Bronchial epithelial cell (primary cell): ENCODE measurements at places on chromosomes 5 and 9. TPM values are rescaled to one million over a fixed set of nuclear protein-coding genes. Genes with fewer than 3 reads are reported as not detected.
A peak's percentile ranks its signal among the peaks of the same experiment; 100 is the strongest.

- no peak for DNase-seq
These were observed 317.6 kb downstream of the NDUFS4 start for GRCh38 chr5:53878015-53878414.

DNA sequence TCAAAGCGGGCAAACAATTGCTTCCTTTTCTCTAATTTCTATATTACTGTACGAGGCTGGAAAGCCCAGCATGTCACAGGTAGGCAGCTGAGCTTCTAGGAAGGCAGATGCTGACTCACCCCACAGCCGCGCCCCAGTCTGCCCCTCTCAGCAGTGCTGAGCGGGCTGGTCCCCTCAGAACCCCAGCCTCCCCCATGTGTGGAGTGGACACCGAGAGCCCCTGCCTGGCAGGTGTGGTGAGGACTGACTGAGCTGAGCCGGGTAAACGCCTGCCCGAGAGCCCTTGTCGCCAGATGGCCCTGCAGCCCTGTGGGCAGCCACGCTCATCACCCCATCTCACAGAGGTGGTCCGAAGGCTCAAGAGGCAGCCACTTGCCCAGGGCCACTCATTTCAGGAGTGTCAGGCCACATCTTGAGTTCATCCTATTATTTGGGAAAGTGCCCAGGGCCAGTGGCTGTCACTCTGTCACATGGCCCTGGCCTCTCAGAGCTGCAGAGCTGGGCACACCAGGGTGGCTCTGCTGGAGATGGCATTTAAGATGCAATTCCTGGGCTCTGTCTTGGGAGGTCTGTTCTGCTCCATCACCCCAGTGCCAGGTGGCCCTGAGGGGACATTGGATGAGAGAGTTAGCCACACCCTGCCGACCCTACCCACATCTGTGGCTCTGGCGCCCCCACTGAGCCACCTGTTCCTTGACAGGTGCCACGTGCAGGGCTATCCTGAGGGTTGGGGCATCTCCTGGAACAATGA, 12.4 kb downstream of the CARD19 start:
- DNase-seq = no peak

GRCh38 chr5:114447084-114447773, 85.4 kb downstream of the KCNN2 start:
- peak; percentile 6 for DNase-seq

DNA sequence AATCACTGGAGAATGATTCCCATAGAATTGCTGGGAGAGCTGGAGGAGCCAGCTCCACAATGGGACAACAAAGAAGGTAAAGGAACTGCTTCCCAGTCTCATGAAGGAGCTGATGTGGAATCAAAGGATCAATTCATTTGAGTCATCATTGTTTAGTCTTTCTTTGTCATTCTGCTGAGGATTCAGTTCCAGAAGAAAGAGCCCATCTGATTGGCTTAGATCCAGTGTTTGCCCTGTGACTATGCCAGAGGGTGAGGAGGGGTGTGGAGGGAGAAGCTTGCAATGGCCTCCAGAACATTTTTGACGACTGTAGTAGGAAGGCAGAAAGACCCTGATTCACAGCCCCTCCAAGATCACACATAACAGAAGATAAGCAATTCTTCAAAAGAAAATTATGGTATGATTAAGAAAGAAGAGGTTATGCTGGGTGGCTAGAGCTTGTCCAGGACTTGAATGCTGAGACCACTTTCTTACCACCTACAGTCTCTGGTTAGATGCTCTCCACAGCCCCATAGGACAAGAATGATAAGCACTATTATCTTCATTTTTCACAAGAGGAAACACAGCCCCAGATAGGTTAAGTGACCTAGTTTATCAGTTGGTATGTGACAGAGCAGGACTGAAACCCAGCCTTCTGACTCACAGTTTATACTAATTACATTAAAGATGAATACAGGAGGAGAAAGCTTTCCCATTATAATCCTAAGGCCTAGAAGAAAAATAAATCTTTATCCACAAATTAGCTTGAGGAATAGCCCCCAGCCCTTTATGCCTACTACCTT, 363.1 kb downstream of the PRELID2 start:
- peak; percentile 78 for DNase-seq

DNA sequence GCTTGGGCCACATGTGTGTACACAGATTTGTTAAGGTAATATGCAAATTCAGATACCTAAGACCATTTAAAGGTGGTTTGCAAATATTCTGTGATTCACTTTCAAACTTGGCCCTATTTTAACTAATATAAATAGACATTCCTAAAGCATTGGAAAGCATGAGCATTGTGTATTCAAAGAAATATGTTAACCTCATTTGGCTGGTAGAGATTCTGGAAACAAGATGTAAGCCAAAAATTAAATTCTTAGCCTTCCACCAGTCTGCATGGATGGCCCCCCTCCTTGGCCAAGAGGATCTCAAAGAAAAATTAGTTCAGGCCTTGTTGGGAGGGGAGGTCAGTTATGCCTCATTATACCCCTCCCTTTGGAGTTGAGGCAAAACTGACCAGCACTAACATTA, 38.7 kb upstream of the C6 start:
- DNase-seq = no peak

DNA sequence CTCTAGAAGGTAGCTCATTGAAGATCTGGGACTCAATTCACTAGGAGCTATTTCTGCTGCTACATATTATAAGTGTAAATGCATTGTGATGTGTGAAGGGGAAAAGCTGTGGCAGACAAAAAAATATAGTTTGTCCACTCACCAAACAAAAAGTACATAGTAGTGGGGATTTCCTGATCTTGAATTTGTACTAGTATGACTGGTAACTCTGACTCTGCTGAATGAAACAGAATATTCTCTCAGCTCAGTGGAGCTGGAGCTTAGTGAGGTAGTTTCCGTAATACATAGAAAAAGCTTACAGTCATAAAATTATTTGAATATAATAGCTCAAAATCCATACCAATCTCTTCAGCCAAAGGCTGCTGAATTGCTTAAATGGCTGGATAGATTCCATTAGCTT, 455.6 kb upstream of the CD180 start:
- no peak for DNase-seq

DNA sequence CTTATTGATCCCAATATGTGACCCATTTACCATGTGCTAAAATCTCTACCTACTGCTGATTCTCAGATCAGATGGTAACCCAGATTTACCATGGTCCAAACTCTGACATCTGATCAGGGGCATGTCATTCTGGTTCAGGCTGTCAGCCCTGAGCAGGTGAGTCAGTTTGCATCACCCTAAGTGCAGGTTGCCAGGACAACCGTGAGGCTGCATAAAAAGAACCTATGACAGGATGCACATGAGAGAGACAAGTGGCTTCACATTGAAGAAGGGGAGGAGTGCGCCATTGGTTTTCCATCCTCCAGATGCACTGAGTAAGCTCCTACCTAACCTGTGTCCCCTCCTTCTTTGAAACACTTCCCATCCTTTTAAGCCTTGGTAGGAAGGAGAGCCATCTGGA, 801 bp upstream of the PRSS3 start:
- peak; percentile 67 for DNase-seq

- peak; percentile 45 for DNase-seq
These were observed 33.6 kb upstream of the TRIM32 start for GRCh38 chr9:116653348-116654058.

GRCh38 chr5:6714226-6715041, 1.2 kb downstream of the TENT4A start:
- DNase-seq = no peak

DNA sequence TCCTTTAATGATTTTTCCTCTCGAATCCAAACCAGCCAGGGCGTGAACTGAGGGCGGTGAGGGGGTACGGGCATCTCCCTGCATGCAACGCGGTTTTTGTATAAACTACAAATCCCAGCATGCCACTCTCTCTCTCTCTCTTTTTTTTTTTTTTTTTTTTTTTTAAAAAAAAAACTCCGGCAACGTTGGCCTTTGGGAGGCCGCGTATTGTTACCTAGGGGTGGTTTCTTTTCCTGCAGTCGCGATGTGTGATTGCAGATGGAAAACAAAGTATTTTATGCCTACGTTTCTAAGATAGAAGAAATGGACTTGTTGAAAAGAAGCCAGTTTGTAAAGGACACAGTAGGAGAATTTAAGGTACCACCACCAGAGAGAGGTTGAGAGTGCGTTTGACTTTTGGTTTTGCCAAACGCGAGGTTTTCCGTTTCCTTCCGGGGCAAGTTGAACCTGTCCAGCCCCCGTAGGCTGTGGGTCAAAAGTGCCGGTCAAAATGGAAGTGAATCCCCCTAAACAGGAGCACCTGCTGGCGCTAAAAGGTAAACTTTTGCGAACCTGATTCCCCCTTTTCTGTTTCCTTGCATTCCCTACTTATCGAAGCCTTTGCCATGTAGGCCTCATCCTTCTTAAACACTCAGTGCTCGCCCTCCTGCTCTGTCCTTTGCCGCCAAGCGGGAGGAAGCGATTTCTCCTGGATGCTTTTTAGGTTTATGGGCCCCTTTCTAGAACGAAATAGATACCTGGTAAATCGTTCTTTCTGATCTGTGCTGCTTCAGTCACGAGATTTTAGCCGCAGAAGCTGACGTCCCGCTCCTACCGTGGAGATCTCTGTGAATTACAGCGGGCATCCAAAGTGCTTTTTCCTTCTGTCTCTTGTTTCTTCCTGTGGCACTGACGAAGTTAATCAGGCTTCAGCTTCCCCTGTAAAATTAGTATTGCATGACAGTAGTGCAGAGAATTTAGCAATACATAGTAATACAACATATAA, at the start of the genes SHLD3 and TRAPPC13:
SHLD3 (plus strand) TSS at position 457 of the 985 bp plus-strand sequence. CDS start 4,561 bp downstream, outside the sequence.
TRAPPC13 (plus strand) TSS at position 457 of the 985 bp plus-strand sequence; CDS start at position 491, 34 bp downstream.
- DNase-seq = peak; percentile 82

DNA sequence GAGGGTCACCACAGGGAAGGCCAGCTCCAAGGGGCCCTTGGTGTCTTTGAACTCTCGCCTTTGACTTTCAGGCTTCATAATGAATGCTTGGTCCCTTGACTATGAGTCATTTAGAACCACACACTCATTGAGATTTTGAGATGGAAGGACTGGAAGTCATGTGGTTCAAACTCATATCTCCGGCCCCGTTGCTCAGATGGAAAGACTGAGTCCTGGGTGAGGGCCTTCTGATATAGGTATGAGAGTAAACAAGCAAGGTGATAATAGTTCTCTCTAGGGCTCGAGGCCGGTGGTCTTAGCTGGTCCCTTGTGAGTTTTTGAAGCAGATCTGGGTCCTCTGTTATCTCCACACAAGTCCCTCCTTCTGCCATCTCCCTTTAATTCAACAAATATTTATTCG, 210.6 kb downstream of the PAX5 start:
- DNase-seq = no peak

GRCh38 chr5:112668911-112669310, 68.8 kb upstream of the APC start:
- DNase-seq = no peak

GRCh38 chr5:142006363-142007236, 6.2 kb downstream of the GNPDA1 start:
- no peak for DNase-seq

DNA sequence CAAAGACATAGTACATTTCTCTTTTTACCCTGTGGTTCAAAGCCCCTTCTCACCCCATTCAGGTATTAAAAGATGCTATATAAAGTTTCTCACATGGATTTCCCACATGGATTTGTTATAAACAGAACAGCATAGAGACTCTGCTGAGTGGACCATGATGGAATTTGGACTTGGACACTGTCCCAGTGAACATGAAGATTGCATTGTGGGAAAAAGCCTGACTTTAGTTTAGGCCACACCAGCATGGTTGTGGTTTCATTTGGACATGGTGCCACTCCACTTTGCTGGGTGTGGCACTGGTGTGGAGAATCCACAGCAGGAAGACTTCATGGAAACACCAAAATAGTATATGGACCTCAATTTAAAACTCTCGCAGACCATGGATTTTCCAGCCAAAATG, 124.6 kb downstream of the ARHGAP26 start:
- no peak for DNase-seq

DNA sequence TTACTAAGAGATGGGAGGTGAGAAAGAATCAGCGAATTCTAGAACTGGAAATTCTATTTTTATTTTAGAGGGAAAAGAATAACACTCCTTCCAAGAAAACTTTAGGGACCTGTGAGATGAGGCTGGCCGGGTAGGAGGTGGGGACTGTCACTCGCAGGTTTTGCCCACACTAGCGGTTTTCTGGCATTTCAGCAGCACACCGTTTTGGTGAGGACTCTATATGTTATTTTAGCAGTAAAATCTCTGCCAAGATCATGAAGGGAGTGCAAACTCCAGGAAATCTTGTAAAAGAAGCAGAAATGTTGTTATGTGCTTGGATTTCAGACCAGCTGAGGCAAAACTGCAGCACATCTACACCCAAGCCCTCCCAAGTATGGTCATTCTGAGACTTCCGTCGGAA, 470.6 kb downstream of the PSAT1 start:
- DNase-seq = no peak

- DNase-seq = peak; percentile 9
These were observed 144.6 kb upstream of the ZNF366 start for GRCh38 chr5:72651779-72652178.

DNA sequence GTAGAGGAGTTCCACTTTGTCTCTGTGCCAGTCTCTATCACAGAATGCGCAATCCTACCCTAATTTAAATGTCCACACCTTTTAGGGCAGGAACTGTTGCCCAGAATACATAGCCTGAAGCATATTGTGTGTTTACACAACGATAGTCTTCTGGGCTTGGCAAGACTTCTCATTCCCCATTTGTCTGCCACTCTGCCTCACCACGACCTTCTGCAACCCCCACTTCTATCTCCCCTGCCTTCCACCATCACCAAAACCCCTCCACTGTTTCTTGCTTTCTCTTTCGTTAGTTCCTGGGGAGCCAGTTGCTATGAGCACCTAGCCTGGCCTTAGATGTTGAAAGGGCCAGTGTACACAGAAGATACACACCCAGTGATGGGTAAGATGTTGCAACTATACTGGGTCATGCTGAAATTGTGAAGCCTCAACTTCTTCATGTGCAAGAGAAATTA, 883 bp upstream of the RNF145 start:
- DNase-seq = peak; percentile 83

GRCh38 chr5:158162026-158162425, 303.1 kb upstream of the CLINT1 start:
- no peak for DNase-seq

- no peak for DNase-seq
These were observed 116.4 kb upstream of the SPDL1 start for GRCh38 chr5:169467041-169467771.

DNA sequence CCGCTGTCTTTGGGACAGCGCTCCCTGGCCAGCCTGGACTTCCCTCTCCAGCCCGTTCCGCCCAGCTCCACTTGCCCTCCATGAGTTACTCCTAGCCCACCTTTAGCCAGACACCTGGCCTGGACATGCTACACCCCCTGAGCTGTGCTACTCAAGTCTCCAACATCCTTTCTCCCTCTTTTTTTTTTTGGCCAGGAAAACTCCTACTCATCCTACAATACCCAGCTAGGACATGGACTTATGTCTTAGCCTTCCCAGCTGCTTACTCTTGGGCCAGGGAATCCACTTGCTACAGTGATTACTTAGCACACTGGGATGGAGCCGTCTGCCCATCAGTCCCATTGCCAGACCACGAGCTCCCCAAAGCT, 92.7 kb upstream of the PHYKPL start:
- DNase-seq = no peak

Gene PRRC2B
- 20.0 and 33.3 TPM in 2 replicates for total RNA-seq

Gene ADAMTSL1
- total RNA-seq = 0.13 and 1.6 TPM in 2 replicates

Gene MRPS2
- total RNA-seq = 15.5 and 17.8 TPM in 2 replicates

Gene RNF208
- total RNA-seq = 0.38 TPM in 1 of 2 replicates, not detected in the other

Gene YTHDC2
- total RNA-seq = 17.1 and 21.5 TPM in 2 replicates

Gene EFNA5
- total RNA-seq = 3.9 and 5.9 TPM in 2 replicates

Gene LCP2
- total RNA-seq = not detected in 2 replicates

Gene PCDHA10
- total RNA-seq = under 0.01 TPM in 2 replicates

Gene C6
- not detected in 2 replicates for total RNA-seq

Gene LECT2
- not detected in 2 replicates for total RNA-seq

Gene RNF183
- 0.26 and 0.38 TPM in 2 replicates for total RNA-seq

Gene PCDHGB3
- under 0.01 and 0.77 TPM in 2 replicates for total RNA-seq

Gene ANKRD31
- total RNA-seq = 0.13 and 0.26 TPM in 2 replicates

Gene MYO10
- 39.5 and 57.2 TPM in 2 replicates for total RNA-seq

Gene F2RL1
- total RNA-seq = 24.1 and 25.5 TPM in 2 replicates
